ENCODE measurements at places on chromosomes 13 and 19.

DNA sequence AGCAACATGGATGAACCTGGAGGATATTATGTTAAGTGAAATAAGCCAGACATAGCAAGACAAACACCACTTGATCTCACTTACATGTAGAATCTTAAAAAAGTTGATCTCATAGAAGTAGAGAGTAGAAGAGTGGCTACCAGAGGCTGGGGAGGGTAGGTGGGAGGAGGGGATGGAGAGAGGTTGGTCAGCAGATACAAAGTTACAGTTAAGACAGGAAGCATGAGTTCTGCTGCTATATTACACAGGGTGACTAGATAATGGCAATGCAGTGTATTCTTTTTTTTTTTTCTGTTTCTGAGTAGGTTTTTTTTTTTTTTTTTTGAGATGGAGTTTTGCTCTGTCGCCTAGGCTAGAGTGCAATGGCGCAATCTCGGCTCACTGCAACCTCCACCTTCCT lies 15.2 kb upstream of the THSD1 start:
- DNase-seq, result no peak

DNA sequence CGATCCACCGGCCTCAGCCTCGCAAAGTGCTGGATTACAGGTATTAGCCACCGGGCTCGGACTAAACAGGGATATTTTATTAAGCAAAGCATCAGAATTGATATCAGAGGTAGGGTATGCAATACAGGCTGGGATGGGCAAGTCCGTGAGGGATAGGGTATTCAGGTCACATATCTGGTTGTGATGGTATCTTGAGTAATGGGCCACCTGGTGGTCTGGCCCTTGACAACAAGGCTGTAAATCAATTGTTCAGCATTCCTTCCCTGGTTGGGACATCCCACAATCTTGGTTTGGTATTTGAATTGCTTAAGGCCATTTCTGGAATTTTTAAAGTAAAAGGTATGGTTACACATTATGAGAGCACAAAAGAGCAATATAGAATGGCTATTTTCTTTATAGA lies 1588.0 kb downstream of the SLITRK1 start:
- DNase-seq, result no peak

GRCh38 chr13:19575230-19575629 lies 13.9 kb upstream of the TPTE2 start:
- no peak for DNase-seq

DNA sequence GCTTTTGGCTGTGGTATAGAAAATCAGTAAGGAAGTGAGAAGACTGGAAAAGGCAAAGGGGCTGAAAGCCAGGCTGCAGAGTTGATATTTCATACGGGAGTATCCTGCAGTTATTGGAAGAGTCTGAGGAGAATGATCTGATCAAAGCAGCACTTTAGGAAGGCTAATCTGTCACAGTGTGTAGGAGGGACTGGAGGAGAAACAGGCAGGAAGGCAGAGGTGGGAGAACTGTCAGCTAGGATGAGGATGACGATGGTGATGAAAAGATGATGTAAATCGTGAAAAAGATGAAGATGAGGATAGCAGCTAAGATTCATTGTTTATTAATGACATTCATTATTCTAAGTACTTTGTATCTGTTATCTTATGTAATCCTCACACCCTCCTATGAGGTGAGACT lies 123.0 kb downstream of the DNAJC15 start:
- no peak for DNase-seq

GRCh38 chr13:33445476-33445875 lies 159.9 kb upstream of the STARD13 start:
- no peak for DNase-seq

- DNase-seq, result no peak
Observed at GRCh38 chr19:55027472-55028337, 10.4 kb downstream of the GP6 start.

DNA sequence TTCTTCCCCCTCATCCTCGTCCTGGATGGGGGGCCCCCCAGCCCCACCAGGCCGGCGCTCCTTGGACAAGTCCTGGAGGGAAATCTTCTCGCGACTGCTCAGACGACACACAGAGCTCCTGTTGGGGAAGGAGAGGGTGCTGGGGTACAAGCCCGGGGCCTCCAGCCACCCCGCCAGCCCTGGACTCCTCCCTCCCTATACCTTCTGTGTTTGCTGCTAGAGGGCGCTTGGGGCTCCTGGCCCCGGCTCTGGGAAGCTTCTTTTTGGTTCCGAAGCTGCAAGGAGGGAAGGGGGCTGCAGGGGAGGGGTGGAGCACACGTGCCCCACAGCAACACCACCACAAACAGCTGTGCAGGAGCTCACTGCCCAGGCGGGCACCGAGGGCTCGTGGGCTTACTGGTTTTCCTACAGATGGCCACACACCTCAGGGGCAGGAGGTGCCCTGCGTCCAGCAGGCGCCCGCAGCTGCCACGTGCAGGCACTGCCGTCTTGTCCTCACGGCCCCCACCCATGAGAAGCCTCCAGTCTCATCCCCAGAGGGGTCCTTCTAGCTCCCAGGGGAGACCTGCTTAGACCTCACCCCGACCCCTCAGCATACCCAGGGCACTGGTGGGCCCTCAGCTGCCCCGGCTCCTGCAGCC lies 20.5 kb downstream of the EPS8L1 start:
- no peak for DNase-seq
